ENCODE measurements at places on chromosomes 2 and 18.
A peak's percentile ranks its signal among the peaks of the same experiment; 100 is the strongest.

DNA sequence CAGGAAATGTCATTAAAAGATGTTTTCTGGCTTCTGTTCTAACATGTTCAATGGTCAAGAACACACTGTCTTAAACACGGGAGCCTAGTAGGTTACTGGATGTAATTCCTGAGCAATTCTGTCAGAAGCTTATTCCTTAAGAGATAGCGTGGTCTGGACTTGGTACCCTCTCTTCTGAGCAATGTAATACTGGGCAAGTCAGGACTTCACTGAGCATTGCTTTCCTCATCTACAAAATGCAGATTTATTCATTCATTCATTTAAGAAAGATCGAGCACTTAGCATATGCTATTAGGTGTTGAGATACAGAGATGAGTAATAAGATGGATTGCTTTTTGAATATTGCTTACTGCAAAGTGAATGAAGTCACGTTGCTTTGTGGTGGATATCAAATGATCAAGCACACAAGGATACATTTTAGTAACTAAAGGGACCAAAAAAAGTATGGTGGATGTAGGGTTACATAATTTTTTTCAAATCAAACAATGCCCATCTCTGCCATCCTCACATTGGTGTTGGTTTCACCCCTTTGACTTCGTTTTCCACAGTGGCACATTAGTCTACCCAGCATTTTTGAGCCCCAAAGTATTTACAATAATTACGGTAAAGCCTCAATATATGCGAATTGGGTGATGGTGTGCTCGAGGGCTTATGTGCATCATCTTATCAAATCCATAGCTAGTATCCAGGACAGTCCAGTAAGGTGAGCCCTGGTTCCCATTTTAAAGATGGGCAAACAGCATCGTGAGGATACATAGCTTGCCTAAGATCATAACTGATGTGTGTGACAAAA is 65.3 kb downstream of the ZC3H6 start:
- DNase-seq = no peak

GRCh38 chr18:55763298-55763697 is 175.3 kb upstream of the TCF4 start:
- peak; percentile 68 for DNase-seq

DNA sequence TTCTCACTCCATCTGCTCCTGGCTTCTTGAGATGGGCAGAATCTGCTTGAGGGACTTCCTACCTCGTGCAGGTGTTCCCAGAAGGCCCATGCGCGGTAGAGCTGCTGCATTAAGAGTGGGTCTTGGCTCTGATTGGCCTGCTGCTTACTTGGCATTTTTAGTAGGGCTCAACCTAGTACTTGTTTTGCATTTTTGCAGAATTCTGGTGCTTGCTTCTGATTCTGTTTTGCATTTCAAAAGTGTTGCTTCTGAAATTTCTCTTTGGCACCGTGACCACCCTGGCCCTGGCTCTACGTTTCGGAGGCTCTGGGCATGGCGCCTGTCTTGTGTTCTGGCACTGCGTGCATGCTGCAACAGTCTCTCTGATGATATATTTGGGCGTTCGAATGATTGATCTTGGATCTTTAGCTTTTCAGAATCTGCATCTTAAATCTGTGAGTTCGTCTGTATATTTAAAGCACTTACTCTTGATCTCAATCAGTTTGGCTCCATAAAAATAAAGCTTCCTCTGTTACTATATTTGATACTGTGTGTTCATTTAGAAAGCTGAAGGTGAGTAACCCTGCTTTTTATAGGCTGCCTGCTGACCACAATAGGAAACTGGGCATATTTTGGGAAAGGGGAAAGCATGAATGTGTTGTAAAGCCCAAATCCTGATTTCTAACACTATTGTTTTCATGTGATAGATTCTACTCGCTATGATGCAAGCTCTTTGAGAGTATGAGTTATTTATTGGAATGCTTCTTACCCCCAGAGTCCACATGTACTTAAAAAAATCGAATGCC is 22.2 kb downstream of the EFR3B start:
- no peak for DNase-seq

DNA sequence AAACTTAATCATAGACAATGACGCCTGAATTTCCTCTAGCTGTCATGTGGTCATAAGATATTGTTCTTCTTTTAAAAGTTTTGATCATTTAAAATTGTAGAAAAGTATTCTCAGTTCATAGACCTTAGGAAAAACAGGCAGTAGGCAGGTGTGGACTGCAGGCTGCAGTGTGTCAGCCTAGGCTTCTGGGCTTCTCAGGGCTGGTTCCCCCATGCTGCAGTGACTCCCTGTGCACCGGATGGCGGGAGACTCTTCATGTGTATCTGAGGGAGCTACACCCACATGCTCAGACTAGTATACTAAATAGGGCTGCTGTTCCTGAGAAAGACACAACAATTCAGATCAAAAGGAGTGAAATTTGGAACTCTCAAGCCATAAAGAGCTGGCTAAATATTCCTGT is 72.4 kb downstream of the PXDN start:
- DNase-seq = no peak

DNA sequence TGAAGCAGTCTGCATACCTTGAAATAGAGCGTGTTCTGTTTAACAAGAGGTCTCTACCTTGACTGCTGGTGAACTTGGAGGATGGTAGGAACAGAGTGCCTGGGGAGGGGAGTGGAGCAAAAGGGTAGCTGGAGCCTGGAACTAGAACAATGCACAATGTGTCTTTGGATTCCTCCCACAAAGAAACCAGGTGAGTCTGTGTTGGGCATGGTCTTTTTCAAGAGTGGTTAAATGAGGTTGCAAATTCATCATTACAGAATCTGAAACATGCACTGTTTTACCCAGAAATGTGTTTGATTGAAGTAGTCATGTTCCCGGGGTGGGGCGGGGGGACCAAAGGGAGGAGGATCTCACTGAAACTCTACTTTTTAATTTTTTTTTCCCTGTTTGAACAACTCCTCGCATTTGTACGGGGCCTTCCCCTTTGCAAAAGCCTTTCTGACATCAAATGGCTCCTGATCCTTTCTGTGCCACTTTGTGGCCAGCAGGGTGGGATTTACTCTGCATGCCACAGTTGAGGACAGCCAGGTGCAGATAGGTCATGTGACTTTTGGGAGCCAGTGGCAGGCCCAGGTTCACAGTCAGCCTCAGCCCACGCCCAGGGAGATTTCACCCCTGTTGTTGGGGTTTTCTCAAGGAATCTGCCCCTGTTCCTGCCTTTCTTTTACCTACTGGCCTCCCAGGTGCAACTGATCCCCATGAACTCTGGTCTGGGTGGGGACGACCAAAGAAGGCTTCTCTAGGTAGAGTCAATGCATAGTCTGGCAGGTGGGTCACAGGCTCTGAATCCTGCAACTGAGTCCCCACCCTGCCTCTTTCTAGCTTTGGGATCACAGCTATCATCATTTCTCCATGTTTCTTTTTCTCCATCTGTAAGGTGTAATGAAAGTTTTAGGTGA is 28.2 kb downstream of the MYCN start:
- no peak for DNase-seq

DNA sequence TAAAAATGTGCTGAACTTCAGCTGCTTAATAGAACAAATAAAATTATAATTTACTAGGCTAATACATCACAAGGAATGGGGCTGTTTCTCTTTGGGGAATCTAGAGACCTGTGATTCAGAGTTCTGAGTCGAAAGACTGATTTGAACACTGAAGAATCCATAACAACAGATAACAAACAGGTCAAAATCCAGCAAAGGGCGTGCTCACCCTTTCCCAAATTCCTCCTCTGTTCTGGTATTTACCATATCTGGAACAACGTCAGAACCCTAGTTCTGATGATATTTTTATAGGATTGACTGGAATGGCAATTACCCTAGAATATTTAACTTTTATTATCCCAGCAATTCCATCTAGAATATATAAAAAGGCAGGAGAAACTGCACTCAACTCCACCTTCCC is 66.0 kb upstream of the ITGA6 start:
- DNase-seq = no peak

GRCh38 chr18:48453330-48454066 is 44.3 kb upstream of the ZBTB7C start:
- DNase-seq = no peak

- DNase-seq = no peak
These were observed 22.5 kb upstream of the GBX2 start for GRCh38 chr2:236190674-236191073.

GRCh38 chr2:237983922-237984321 is 17.1 kb downstream of the UBE2F start:
- no peak for DNase-seq

GRCh38 chr18:61549889-61550288 is 216.7 kb downstream of the CDH20 start:
- DNase-seq = no peak

DNA sequence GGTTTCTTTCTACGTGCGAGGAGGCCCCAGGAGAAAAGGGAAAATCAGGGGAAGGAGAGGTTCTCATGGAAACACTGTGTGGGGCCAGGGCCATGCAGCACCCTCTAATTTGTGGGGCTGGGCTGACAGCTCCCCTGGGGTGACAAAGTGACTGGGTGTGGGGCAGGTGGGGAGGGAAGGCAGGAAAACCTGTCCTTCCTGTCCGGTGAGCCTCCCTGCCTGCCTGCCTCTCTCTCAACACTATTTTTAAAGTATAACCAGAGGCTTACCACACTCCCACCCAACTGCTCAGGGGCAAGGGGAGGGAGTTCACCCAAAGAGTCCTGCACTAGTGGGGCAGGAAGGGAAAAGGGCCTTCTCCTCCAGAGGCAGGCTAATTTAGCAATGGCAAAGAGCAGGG is 10.5 kb upstream of the EPAS1 start:
- DNase-seq = peak; percentile 69

DNA sequence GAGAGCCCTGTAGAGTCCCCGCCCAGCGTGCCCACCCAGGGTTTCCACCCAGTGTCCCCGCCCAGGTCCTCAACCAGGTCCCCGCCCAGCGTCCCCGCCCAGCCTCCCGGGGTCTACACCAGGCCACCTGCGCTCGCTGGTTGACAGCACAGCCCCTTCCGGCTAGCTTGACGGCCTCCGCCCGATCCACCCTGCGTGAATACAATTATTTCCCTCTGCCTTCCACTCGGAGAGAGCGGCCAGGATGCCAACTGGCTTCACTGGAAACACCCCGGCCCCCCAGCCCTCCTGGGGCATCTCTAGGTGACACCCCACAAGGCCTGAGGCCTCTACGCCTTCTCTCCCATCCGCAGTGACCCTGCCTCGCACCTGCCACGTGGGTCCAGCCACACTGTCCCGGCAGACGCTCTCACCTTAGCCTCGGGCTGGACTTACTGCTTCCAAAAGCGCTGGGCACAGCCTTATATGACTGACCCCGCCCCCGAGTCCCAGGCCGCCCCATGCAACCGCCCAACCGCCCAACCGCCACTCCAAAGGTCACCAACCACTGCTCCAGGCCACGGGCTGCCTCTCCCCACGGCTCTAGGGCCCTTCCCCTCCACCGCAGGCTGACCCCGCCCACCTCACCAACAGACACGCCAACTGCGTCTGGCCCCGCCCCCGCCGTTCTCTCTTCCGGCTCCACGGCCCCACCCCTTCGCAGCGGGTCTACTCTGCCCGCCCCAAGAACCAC is 188.1 kb downstream of the LAMA1 start:
- no peak for DNase-seq

GRCh38 chr2:67304300-67304890 is 92.7 kb upstream of the ETAA1 start:
- no peak for DNase-seq

- DNase-seq = no peak
These were observed 10.7 kb upstream of the CCDC88A start for GRCh38 chr2:55430211-55430975.

GRCh38 chr2:156366753-156367152 is 34.2 kb upstream of the NR4A2 start:
- no peak for DNase-seq

DNA sequence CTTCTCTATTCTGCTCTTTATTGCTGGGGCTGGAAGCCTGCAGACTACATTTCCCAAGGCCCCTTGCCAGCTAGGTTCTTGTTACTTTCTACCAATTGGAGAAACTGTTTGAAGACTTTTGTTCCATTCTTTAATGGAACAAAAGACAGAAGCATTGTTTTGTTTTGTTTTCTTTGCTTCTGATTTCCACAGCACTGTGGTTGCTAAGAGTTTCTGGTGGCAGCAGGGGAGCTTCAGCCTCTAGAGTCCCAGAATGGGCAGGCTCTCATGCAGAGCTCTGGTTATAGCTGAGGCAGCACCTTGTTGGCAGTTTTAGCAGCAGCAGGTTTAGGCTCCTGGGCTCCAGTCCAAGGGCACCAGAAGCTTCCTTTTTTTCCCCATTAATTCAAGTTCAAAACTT is 234.3 kb downstream of the ETAA1 start:
- no peak for DNase-seq

DNA sequence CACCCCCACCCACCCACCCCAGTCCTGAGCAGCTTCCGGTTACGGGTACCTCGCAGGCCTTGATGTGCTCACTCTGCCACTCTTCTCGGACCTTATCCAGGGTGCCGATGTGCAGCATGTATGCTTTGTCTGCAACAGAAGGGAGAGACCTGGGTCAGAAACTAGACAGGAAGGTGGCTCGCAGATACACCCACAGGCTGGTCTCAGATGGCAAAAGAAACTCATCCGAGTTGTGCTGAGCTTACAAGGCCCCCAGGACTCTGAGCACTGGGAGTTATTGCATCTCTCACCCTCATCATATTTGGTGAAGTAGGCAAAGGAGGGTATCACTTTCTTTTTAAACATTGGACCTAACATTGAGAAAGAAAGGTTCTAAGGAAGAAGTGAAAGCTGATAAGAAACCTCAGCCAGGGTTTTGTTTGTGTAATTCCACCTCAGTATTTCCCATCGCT is 30.6 kb upstream of the EPG5 start:
- DNase-seq = no peak

DNA sequence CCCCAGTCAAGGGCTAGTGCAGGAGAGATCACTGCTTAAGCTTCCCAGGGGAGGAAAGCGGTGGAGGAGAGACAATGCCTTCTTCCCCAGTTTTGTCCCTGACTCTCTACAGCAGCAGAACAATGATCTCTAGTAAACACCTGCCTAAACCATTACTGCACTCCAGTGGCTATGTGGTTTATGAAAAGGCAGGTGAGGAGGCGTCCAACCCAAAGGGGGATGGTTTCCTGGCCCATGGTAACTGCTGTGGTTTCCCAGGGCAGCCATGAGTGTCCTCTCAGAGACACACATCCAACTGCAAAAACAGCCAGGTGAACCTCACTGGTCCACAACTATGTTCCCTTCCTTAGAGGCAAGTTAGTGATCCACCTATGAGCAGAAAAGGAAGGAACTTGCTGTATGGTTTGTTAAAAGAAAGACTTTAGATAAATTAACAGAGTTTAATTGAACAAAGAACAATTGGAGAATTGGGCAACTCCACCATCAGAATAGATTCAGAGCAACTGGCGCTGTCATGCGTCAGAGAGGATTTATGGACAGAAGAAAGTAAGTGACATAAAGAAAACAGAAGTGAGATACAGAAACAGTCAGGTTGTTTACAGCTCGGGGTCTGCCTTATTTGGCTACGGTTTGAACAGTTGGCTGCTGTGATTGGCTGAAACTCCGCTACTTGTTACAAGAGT is 4.8 kb upstream of the TTC39C start:
- DNase-seq = peak; percentile 80

GRCh38 chr18:63146828-63147409 is 172.7 kb downstream of the BCL2 start:
- DNase-seq = peak; percentile 45

Data from NCI-H1417 (cell line).